ENCODE measurements at places on chromosomes 1 and 21.
A peak's percentile ranks its signal among the peaks of the same experiment; 100 is the strongest.

DNA sequence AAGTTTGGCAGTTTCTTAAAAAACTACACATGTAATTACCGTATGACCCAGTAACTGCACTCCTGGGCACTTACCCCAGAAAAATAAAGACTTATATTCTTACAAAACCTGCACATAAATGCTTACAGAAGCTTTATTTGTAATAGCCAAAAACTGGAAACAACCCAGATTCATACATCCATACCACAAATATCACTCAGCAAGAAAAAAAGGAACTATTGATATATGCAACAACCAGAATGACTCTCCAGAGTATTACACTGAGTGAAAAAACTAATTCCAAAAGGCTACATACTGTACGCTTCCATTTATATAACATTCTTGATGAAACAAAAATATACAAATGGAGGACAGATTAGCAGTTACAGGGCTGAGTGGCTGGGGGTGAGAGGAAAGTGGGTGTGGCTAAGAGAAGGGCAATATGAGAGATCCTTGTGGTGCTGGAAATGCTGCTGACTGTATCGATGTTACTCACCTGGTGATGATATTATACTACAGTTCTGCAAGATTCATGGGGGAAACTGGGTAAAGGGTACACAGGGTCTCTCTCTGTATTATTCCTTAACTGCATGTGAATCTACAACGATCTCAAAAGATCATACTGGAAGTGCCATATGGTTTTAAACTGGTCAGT is 96.0 kb upstream of the GNG4 start:
- peak; percentile 65 for DNase-seq

GRCh38 chr1:95018602-95019369 is 54.0 kb downstream of the ALG14 start:
- DNase-seq: no peak

GRCh38 chr1:225508538-225509375 is 80.9 kb upstream of the LBR start:
- DNase-seq: peak; percentile 98

- DNase-seq: peak; percentile 73
Measured at GRCh38 chr1:85612704-85613361, 32.3 kb downstream of the CCN1 start.

DNA sequence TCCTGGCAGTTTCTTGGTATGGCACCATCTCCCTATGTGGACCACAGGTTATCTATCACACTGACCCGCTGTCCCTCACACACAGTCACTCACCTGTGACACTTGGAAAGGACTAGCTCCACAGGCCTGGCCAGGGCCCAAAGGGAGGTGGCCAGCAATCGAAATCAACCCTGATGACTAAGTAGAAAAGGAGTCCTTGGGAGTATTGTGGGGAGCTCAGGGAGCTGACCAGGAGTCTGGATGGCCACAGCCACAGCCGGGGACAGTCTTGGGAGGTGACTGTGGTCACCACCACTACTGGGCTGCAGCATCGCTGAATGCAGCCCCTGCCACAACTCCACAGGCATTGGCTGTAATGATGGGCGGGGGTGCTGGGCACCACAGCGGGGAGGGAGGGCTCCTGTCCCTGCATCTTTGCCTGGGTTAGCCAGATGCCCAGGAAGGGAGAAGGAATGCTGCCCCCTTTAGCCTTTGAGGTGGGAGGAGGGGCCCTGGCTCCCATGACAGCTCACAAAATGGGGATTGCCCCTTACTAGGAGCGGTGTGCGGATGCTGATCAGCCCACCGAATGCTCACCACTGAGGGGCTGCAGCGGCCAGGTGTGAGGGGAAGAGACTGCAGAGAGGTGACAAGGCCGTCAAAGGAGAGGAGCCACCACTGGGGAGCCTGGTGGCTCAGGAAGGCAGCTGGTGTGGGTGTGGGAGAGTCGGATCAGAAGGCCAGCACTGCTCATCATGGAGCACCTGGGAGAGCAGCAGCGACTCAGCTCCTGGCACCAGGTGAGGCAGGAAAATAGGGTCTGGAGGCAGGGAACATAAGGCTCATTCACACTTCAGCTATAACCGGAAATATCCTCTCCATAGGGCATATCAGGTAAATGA is 61.3 kb downstream of the H3-3A start:
- no peak for DNase-seq

GRCh38 chr1:165330483-165330882 is 26.0 kb downstream of the LMX1A start:
- no peak for DNase-seq

DNA sequence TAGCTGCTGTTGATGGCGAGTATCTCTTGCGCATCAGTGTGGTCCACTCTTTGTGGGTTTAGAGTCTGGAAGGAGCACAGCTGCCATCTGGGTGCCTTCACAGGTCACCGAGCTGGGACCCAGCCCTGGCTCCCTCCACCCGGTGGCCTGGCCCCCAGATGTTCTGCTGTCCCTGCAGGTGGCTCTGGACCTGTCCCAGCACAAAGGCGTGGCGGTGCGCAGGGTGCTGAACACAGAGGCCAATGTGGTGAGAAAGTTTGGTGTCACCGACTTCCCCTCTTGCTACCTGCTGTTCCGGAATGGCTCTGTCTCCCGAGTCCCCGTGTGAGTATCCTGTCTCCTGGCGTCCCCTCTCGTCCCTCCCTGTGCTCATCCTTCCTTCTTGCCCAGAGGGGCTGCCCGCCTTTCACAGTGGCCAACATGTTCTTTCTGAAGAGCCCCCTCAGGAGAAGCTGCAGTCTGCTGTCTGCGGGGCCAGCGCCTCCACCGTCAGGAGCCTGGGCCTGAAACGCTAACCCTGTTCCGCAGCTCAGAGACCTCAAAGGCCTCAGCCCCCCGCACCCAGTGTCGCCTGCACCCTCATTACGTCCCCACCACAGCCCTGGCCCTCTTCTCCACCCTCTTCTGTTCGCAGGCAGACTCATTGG is 27.4 kb downstream of the QSOX1 start:
- DNase-seq: no peak

Measured in stromal cell of bone marrow (primary cell).